Activated CD8-positive, alpha-beta memory T cell treated with anti-CD3 and anti-CD28 coated beads, Interleukin-2, amount 10 ng/mL, durations not matched to agents 7 days and 5 days (primary cell): ENCODE measurements at places on chromosomes 6 and 20.

- H3K36me3 ChIP-seq: no peaks in the 10 kb centered on the region
- no peak overlapping the region for H3K4me3 ChIP-seq
- H3K27ac ChIP-seq: no peak overlapping the region
Observed at GRCh38 chr20:32796383-32796948, 23.3 kb upstream of the MAPRE1 start.

DNA sequence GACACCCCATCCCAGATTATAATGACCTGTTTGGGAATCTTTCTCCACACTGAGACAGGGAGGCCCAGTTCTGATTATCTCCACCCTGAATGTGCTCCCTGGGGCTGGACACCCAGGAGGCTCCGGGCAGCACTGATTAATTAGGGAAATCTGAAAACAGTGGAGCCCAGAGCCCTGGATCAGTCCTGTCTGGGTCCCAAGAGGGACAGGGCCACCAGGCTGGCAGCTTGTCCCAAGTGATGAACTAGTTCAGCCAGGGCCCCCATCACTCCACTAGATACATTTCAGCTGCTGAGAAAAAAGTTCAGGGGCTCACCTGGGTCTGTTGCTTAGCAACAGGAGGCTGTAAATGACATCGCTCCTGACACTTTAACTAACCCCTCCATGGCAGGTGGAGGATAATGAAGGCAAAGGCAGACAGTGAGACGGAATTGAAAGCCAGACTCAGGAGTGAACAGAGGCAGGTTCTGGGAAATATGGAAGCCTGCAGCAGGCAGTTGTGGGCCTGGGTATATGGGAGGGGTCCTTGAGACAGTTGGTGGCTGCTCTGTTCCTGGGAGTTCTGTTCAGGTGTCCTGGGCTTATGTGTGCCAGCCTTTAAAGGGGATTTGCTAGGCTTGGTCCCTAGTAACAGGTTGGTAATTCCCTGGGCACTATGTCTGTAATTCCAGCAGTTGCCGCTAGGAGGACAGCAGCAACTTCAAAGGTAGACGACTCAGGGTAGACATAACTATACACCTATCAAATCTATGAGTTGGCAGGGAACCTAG lies 78.3 kb upstream of the CTNNBL1 start:
- H3K4me3 ChIP-seq: no peak overlapping the region
- H3K27me3 ChIP-seq: peaks cover 28% of the 10 kb centered on the region
- H3K27ac ChIP-seq: no peak overlapping the region
- H3K4me1 ChIP-seq: no peaks in the 10 kb centered on the region

DNA sequence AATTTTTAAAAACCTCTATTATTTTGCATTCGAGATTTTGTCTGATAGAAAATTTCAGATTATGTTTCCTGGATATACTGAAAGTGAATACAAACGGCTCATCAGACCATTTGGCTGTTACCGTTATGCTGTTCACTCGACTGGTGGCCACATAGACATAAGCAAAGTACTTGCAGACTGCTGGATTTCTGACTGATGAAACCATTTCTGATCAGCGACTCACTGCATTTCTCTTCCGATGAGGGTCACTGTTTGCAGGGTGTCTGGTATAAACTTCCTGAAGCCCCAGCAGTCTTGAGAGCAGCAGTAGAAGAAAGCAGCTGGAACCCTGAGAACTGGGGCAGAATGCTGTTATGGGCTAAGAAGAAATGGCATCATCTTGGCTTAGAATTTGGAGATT lies 17.7 kb downstream of the SNX9 start:
- H3K36me3 ChIP-seq: peaks cover 16% of the 10 kb centered on the region
- H3K4me3 ChIP-seq: no peak overlapping the region

GRCh38 chr20:433300-433975 lies 25.3 kb downstream of the RBCK1 start:
- peaks cover 58% of the 10 kb centered on the region for H3K36me3 ChIP-seq
- DNase-seq: peak; percentile 88
- peaks cover 66% of the 10 kb centered on the region for H3K4me1 ChIP-seq

GRCh38 chr6:100924534-100925227 lies 43.6 kb upstream of the ASCC3 start:
- H3K36me3 ChIP-seq: no peaks in the 10 kb centered on the region
- no peak overlapping the region for H3K4me3 ChIP-seq
- H3K27me3 ChIP-seq: peaks cover 6% of the 10 kb centered on the region
- DNase-seq: no peak

- no peak overlapping the region for H3K27ac ChIP-seq
- no peak overlapping the region for H3K4me3 ChIP-seq
- H3K36me3 ChIP-seq: peaks cover 60% of the 10 kb centered on the region
- DNase-seq: no peak
- H3K27me3 ChIP-seq: no peaks in the 10 kb centered on the region
Observed at GRCh38 chr6:36510365-36510764, 36.9 kb downstream of the STK38 start.

DNA sequence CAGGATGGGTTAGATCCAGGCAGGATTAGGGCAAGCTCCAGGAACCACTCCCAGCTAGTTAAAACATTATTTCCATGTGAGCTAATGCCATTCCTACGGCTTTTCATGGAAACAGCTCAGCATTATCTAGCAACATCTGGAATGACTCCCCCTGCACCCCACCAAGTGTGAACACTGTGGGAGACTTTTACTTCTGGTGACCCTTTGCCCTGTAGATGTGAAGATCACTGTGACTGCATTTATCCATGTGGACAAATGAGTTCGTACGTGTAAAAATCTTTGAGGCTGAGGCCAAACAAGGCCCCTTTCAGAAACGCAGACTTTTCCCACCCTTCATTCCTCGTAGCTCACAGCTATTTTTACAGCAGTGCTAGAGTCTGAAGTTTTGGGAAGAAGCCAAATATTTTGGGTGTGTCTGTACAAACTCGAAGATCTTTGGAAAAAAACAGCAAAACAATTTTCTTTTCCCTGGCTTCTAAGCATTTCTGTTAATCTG lies 221.8 kb upstream of the SOX4 start:
- no peaks in the 10 kb centered on the region for H3K36me3 ChIP-seq
- H3K4me1 ChIP-seq: no peaks in the 10 kb centered on the region
- peaks cover 9% of the 10 kb centered on the region for H3K27me3 ChIP-seq
- no peak overlapping the region for H3K4me3 ChIP-seq
- no peak for DNase-seq

GRCh38 chr6:158737082-158737709 lies 82.0 kb downstream of the EZR start:
- H3K27me3 ChIP-seq: no peaks in the 10 kb centered on the region
- DNase-seq: no peak
- H3K36me3 ChIP-seq: peaks cover 84% of the 10 kb centered on the region
- no peak overlapping the region for H3K4me3 ChIP-seq
- no peak overlapping the region for H3K27ac ChIP-seq

DNA sequence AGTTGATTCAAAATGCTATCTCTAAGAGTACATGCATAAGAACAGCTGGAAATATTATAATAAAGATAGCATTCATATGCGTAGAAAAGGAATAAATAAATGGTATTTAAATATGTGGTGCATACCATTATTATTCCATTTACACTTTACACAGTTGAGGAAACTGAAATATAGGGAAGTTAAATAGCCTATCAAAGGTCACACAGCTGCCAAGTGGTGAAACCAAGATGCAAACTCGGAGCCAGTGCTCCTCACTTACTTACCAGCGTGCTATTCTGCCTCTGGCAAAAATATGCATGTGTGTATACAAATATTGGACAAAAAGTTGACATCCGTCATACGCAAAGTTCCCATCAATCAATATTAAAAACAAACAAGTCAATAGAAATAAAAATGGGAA lies 22.3 kb upstream of the ANKEF1 start:
- no peak overlapping the region for H3K4me3 ChIP-seq
- peaks cover 7% of the 10 kb centered on the region for H3K27me3 ChIP-seq
- no peak overlapping the region for H3K27ac ChIP-seq
- no peaks in the 10 kb centered on the region for H3K4me1 ChIP-seq
- no peak for DNase-seq

- peaks cover 15% of the 10 kb centered on the region for H3K4me1 ChIP-seq
- peaks cover 23% of the 10 kb centered on the region for H3K36me3 ChIP-seq
- no peak for DNase-seq
- H3K27me3 ChIP-seq: no peaks in the 10 kb centered on the region
Observed at GRCh38 chr20:34884260-34884659, 7.8 kb downstream of the ACSS2 start.

DNA sequence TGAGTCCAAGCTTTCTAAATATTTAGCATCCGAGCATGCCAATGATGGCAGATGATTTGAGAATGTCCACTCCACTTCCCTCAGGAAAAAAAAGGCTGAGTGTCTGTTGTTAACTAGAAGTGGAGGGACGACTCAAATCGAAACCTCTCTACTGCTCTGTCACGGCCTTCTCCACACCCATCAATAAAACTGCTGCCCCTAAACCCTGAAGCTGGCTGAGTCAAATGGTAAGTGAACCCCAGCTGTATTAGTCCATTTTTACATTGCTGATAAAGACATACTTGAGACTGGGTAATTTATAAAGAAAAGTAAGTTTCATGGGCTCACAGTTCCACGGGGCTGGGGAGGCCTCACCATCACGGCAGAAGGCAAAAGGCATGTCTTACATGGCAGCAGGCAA lies 707.0 kb downstream of the QKI start:
- DNase-seq: no peak
- H3K27ac ChIP-seq: no peak overlapping the region
- H3K4me3 ChIP-seq: no peak overlapping the region
- no peaks in the 10 kb centered on the region for H3K27me3 ChIP-seq
- no peaks in the 10 kb centered on the region for H3K36me3 ChIP-seq

DNA sequence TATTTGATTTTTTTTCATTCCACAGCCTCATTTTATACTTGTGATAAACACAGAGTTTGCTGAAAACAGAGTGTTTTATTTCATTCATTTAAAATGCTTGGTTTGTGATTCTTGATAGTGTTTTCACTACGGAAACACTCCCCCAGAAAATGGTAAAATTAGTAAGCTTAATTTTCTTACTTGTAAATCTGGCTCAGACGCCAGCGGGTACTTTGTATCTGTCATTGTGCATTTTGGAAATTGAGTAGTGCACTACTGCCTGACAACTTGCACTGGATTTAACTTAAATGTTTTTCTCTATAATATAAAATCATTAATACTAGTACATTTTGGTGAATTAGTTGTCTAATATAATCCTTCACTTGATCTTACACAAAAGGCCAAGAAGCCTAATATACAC lies 37.0 kb upstream of the HINT3 start:
- H3K27me3 ChIP-seq: no peaks in the 10 kb centered on the region
- H3K4me1 ChIP-seq: peaks cover 50% of the 10 kb centered on the region
- no peak for DNase-seq
- peak overlapping the region; percentile 91 for H3K27ac ChIP-seq

DNA sequence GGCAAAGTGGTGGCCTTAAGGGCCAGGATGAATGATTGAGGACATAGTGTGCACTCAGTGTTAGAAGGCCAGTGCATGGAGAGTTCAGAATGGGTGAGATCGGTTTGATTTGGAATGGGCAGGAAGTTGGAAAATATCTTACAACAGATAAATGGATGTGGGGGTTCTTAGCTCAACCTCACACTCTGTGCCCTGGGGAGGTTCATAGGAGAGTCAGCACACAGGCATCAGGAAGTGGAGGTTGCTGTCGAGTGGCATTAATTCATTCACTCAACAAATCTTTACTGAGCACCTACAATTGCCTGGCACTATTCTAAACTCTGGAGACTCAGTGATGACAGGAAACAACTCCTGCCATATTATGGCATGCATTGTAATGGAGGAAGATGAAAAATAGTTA lies 313.7 kb upstream of the SUPT3H start:
- no peaks in the 10 kb centered on the region for H3K27me3 ChIP-seq
- no peak overlapping the region for H3K4me3 ChIP-seq
- H3K4me1 ChIP-seq: peaks cover 21% of the 10 kb centered on the region
- peaks cover 8% of the 10 kb centered on the region for H3K36me3 ChIP-seq
- H3K27ac ChIP-seq: no peak overlapping the region
